ENCODE measurements at places on chromosomes 12 and 14.
A peak's percentile ranks its signal among the peaks of the same experiment; 100 is the strongest.

DNA sequence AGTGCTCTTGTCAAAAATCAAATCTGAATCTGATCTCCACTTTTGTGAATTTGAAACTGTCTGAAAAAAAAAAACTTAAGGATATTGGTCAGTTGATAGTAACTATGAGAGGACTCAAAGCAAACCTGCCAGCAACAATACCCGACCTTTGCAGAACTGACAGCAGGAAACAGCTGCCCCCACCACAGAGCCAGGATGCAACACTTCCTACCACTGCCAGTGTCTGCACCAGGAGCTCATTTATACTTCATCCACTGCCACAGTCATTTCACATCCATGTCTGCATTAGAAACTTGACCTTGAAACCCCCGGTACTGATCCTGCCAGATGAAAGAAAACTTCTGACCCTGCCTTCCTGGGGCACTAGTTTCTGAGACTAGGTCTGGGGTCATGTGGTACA, 27.4 kb upstream of the RXYLT1 start:
- no peak for DNase-seq

GRCh38 chr12:27843714-27844245, 63.7 kb upstream of the MANSC4 start:
- no peak for DNase-seq

DNA sequence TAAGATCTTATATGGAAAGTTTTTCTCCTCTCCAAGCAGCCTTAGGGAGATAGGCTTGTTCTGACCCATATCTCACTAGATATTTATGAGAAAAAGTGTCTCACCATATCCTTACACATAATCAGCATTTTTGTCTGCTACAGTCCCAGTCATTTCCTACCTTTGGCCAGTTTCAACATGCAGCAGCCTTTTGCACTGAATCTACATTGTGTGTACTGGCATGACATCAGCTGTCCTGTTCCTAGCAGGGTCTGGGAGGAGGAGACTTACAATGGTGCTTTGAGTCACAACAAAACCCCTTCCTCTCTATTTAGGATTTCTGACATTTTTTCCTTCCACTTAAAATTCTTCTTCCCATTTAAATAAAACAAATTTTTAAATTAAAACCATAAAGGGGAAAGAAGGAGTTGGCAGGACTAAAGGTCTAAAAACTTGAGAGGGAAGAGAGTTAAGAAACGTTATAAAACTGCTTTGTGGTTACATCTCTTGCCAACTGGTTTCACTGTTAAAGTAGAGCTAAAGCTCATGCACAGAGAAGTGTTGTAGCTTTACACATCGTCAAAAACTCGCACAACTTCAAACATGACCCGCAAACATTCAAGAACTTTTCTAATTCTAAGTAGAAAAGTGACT, 53.3 kb upstream of the CERS5 start:
- peak; percentile 69 for DNase-seq

GRCh38 chr14:42141328-42141727, 534.7 kb downstream of the LRFN5 start:
- no peak for DNase-seq

DNA sequence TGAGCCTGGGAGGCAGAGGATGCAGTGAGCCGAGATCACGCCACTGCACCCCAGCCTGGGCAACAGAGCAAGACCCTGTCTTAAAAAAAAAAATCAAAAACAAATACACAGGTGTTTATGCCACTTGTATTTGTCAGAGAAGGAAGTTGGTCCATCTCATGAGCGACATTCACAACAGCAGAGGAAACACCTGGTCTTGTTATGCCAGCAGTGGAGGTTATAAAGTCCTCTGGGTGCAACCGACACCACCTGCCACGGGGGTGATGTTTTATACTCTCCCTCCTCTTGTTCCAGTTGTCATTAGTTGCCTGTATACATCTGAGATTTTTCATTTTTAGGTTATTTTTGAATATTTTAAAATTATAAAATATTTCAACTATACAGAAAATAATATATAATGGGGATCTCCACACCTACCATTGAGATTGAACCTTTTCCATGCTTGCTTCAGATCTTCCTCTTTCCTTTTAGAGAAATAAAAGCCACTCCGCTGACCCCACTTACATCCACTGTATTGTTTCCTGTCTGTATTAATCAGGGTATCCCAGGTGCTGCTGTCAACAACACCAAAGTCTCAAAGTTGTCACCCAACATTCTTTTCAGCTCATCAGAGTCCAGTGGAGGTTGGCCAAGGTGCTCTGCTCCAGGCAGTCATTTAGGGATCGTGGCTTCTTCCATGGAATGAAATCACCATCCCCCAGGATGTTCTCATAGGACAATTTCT, 65.1 kb downstream of the RNFT2 start:
- DNase-seq = no peak

DNA sequence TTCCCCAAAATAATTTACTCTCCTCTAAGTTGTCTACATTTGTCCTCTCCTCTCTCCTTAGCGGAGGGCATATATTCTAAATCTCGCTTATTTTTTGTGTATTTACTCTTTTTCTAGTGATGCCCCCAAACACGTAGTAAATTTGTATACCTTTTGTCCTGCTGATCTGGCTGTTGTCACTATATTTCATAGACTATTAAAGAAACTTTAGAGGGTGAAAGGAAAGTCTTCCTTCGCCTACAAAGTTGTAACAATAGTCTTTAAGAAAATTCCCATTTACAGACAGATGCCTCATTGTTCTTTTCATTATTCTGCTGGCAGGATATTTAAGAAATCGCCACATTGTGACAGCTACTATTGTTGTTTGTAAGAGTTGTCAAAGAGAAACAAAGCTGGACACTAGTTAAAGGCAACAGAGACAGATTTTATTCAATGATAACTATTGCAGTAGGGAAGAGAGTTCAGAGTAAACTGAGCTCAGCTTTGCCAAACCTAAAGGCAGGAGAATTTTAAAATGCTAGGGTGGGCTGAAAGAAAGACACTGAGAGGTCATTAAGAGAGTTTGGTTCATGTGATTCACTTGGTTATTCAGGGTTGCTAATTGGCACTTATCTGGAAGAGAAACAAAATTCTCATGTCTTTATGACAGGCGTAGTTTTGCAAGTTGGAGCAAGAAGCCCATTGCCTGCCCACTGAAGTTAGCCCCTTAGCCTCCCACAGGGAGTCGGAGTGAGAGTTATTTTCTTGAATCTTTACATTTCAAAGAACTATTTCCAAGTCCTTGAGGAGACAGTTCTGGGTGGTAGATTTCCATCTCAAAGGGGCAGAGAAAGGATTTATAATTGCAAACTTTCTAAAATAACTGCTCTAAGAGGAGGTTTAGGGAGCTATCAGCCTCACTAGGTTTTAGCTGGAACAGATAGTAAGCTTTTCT, 1272.5 kb upstream of the SEL1L start:
- no peak for DNase-seq

GRCh38 chr12:1474041-1474573, 120.3 kb downstream of the FBXL14 start:
- DNase-seq = peak; percentile 59

- no peak for DNase-seq
Measured at GRCh38 chr12:28537474-28537873, 347.2 kb downstream of the CCDC91 start.

DNA sequence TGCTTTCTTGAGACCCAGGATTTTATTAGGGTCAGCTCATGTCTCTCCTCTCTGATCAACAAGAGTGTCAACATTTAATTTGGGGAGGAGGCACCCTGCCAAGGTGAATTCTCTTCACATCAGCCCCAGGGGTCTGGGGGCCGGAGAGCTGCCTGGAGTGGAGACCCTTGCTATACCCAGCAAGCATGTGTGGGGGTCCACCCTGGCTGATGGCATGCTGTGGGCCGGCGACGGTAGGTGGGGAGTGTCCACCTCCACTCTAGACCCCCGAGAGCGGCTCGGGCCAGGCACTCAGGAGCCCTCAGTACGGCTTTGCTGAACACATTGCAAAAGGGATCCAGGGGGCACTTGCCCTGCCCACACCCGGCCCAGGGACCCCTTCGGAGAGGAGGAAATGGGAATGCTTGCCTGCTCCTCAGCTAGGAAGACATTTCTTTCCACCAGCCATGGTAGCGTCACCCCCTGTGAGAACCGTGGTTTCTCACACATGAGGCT, 10.4 kb downstream of the MEG3 start:
- DNase-seq = no peak

DNA sequence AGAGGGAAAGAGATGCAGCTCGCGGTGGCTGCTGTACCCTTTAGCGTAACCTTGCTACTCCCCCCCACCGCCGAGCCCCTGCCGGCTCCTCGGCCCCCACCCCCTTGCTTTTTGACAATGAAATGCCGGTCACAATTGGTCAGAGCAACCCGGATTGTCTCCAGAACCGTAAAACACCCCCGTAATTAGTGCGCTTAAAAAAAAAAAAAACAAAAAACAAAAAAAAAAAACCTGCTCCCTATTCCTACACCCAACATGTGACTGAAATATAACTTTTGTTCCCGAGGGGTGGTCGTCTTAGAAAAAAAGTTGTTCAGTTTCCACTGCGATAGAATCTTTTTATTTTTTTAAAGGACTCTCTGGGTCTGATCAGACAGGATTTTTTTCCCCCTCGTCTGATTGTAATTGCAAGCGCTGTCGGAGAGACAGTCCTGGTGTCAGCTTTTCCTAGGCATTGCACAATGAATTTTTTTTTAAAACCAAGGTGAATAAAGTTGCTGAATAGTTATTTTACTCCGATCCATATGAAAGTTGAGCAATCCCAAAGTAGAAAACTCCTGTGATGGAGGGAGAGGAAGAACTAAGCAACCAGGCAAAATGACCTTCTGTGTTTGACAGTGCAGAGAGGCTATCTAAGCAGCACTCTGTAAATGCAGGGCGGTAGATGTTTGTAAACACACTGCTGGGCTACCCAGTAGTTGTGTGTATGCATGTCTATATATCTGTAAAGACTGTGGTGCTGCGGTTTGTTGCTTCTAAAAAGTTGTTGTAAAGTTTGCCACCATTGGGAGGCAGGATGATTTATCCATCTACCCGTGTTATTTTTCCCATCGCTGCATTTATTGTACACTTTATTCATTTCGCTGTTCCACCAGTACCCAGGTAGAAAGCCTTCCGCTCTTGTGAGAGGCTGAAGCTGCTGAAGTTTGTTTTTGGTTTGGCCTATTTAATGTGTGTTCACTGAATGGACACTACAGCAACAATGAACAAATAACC, 1.1 kb downstream of the ETV6 start:
- DNase-seq = peak; percentile 27

DNA sequence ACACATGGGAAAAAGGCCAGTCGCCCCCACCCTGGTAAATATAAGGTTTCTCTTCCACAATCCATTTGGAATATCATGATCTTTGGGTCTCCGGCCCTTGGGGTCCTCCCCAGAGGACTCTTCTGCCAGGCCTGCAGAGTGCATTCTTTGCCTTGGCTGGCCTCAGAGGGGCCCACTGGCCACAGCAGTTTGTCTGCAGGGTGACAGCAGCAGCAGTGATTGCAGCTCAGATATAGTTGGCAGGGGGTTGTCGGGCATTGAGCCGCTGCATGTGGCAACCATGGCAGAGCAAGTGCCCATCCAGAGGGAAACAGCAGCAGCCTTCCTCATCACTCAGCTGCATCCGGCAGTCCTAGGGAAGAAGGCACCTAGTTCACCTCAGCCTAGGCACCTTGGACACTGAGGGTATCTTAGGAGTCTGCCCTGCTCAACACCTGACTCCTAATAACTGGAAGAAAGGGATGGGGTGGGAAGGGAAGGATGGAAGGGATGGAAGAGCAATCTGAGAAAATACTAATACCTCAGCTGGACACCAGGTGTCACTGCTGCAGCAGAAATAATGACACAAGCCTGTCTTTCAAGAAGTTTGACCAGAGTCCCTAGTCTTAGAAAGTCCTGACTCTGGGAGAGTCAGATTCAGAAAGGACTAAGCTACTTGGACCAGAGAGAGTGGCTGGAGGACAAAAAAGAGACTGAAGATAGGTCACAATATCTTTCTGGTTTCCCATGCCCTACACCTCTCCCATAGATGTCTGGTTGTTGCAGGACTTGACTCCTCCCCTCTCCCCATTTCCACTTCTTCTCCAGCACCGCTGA, 8.9 kb downstream of the AJUBA start:
- peak; percentile 15 for DNase-seq

Measured in T-helper 2 cell treated with Interferon-gamma antibody and Interleukin-4, amounts not matched to agents 5 μg/mL and 100 μg/mL, for 36 hours (primary cell).